Erythroblast (primary cell): ENCODE measurements at places on chromosomes 7 and 10.

DNA sequence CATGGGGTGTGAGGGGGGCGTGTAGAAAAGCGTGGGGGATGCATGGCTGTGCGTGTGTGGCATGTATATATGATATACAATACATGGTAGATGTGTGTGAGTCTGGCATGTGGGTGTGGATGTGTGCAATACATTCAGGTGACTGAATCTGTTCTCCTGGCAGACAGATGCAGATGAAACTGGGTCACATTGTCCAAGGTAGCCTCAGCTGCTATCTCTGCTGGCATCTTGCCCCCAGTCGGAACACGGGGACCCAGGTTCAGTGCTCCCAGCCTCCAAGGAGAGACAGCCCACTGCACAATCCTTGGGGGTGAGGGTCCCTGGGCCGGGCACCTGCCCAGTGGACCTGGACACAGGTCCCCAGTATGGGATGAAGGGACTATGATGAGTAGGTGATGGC, 12.4 kb upstream of the SRRM3 start:
- no peak for DNase-seq

DNA sequence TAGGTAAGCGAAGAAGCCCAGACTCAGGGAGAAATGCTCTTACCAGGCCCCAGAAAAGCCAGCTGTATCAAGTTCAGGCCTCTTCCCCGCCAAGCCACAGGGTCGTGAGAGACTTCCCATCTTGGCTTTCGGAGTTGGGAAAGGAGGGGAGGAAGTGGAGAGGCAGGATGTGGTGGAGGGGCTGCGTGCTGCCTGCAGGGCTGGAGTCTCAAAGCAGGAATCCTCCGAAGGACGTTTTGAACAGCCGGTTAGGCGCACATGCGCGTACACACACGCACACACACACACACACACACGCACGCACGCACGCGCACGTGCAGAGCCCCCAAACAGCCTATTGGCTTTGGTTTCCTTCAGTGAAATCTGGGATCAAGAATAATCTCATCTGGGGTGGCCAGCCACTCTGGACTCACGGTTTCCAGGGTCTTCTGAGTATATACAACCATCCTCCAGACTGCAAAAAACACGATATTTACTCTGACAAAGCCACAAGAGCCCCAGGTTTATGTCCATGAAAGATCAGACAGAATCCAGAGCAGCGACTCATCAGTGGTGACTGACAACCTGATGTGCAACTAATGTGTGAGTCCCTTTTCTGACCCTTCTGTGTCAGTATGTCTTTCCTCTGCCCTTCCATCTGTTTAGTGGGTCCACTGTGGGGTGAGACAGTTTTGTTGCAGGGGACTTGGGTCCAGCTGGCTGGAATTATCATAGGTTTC, 115.0 kb upstream of the ZNF438 start:
- no peak for DNase-seq

DNA sequence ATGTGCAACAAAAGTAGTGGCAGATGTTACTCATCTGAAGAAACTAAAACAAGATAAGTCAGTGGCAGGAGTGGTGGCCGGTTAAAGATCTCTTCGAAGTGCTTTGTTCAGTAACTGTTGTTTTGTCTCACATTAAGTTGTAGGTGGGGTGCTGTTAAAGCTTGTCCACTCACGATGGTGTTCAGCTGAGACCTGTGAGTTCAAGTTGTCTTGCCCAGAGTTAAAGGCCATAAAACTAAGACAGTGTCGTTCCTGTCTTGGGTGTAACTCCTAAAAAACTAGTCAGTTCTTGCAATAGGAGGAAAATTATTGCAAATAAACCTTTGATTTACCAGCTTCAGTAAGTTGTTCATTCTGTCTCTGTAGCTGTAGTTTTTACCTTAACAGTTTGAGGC, 857 bp upstream of the FOXP2 start:
- DNase-seq = no peak

GRCh38 chr10:119335671-119336353, 128.4 kb downstream of the GRK5 start:
- DNase-seq = no peak

DNA sequence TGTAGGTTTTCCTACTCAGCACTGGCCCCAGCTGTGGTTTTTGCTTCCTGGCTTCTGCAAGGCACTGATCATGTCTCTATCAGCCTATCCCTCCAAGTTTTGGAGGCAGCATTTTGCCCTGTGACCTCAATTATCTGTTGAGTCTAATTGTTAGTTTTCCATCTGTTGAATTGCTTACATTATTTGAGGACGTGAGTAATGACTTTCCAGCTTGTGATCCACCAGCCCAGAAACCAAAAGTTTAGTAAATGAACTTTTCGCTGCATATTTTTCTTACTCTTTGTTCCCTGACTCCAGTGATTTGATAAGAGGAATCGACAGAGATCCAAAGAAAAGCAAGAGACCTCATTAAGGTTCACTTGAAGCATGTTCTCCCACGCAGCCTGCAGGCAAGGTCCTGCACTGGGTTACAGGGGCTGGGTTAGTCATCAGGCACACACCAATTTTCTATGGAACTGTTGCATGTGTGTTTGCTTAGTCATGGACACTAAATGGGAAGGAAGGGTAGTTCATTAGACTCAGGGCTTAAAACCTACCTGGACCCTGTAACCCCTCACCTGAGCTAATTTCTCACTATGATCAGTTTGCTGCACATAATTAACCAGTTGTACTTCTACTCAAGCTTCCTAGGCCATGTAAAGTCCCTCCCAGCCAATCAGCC, 57.2 kb downstream of the AKR1E2 start:
- peak; percentile 7 for DNase-seq
